OCI-LY7 (cell line): ENCODE measurements at places on chromosomes 5 and 9.
A peak's percentile ranks its signal among the peaks of the same experiment; 100 is the strongest.

GRCh38 chr5:15601274-15601673, 101.3 kb downstream of the FBXL7 start:
- no peak for DNase-seq

DNA sequence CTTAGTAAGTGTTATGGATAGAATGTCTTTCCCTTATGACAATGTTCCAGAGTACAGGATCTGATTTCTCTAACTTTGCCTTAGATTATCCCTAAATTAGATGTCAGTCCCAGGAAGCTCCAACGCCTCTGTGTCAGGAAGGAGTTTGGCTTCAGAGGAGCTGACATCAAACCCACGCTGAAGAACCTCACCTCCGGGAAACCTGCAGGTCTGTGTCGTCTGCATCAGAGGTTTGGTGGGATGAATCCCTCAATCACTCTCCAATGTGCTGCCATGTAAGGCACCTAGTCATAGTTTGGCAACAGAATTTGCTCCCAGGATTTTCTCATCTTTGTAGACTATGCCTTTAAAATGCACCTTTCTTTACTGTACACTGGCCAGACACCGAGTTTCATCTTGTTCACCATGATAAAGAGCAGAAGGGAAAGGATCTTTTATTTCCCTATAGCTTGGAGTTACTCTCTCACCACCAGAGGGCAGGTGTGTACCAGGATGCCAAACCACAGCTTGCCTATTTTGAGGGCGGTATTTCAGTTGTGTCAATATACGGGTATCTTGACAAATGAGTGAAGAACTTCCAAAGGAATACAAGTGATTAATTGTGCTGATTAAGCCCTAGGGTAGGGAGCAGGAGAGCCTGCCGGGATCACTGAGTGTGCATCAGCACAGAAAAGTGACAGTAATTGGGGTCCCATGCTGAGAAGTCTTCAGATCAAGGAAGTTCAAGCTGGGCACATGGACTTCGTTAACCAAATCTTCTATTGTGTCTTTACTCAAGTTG, 23.4 kb downstream of the MINAR2 start:
- peak; percentile 53 for DNase-seq

GRCh38 chr9:96029722-96030530, 154.4 kb downstream of the ERCC6L2 start:
- DNase-seq: no peak

GRCh38 chr5:65663804-65664521, 39.1 kb downstream of the SHLD3 start:
- DNase-seq: no peak

- no peak for DNase-seq
Observed at GRCh38 chr9:75445144-75445543, 356.8 kb downstream of the OSTF1 start.

DNA sequence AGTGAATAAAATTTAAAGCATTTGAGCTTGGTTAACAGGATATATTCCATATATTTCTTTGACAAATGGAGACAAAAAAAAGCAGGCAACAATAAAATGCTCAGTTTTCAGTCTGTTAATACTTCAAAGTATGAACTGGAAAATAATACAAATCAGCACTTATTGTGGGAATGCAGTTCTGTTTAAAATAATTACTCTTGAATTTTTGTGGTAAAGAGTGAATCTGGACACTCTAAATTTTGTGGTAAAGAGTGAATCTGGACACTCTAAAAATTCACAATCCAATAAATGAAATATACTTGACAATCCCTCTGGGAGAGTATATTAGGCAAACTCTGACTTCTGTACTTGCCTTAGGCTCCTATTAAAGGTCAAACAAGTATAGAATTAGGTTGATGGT, 141.9 kb upstream of the RASA1 start:
- DNase-seq: no peak

DNA sequence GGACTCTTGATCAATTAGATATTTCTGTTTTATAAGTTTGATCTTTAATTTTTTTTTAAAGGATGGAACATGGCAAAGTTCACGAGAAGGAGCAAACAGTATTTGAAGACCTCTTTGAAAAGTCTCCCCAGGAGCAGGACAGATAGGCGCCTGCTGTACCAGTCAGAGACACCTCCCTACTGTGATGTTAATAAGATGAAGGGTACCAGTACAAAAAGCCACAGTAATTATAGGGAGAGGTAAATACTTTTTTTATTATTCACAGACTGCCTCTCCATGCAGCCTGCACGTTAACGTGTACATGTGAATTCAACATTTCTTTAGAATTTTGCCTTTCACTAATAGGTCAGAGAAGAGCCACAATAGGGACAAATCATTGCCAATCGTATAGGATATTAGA, 146.5 kb upstream of the CDH6 start:
- DNase-seq: no peak

DNA sequence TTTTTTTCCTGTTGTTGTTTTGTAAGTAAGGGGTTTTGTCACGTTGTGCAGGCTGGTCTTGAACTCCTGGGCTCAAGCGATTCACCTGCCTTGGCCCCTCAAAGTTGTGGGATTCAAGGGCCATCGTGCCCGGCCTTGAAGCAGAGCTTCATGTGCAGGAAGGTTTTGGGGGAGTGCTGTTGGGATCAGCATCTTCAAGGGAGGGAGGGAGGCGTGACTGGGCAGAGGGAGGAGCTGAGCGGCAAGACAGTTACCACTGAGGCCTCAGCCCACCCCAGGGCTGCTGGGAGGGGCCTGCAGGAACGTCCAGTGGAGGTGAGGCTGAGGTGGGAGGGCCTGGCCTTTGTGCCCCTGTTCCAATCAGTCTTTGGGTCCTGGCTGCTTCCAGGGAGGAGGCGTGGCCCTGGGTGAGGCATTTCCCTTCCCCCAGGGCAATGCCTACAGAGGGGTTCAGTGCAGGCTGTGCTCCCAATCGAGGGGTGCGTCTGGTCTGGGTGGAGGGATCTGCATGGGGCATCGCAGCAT, 21.4 kb downstream of the OR2V1 start:
- no peak for DNase-seq

DNA sequence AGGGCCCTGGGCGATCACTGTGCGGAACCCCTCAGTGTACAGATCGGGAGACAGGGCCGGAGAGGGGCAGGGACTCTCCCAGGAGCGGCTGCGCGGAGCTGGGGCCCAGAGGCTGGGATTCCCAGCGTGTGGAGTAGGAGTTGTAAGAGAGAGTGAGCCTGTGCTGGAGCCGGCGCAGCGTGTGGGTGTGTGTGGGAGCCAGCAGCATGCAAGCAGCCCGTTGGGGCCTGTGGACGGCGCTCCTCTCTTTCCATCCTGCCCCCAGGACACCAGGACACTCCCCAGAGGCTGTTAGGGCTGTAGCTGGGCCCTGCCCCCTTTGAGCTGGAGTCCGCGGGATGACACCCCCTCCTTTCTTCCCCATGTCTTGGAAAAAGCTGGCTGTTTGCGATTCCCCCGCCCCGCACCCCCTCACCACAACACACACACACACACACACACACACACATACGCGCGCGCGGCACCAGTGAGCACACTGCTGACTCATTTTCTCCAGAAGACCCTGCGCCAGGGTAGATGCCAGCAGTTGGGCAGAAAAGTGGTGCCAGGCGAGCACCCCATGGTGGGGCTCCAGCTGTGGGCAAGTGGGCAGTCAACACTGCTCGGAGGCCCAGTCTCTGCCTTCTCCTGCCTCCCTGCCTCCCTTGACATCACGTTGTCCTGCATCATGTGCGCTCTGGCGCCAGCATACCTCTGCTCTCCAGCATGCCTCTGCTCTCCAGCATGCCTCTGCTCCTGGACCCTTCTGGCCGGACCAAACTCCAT, 1.5 kb downstream of the COL27A1 start:
- DNase-seq: no peak

DNA sequence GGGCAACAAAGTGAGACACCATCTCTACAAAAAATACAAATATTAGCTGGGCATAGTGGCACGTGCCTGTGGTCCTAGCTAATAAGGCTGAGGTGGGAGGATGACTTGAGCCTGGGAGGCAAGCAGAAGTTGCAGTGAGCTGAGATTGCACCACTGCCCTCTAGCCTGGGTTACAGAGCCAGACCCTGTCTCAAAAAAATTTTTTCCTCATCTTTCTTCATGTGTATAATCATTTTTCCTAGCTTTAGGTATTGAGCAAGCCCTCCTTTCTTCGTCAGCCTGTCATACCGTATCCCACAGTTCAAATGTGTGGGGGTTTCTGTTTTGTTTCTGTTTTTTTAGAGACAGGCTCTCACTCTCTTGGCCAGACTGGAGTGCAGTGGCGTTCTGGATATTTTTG, 41.3 kb downstream of the EHMT1 start:
- DNase-seq: no peak

DNA sequence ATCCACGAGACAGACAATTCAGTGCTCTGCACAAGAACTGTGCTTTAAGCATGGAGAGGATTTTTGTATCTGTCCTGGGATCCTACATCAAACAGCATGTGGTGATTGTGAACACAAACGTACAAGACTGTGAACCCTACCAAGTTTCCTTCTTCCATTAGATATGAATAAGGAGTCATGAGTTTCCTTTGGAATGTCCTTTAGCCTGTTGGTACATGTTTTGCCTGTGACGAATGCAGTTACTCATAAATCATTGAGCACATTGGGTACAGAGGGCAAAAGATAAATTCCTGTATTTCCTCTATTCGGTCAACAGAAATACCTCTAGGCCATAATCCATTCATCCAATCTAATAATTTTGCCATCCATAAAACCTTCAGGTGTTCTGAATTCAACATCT, 61.5 kb downstream of the FXN start:
- no peak for DNase-seq

- DNase-seq: no peak
Observed at GRCh38 chr9:125586172-125586511, 120.9 kb downstream of the MAPKAP1 start.

DNA sequence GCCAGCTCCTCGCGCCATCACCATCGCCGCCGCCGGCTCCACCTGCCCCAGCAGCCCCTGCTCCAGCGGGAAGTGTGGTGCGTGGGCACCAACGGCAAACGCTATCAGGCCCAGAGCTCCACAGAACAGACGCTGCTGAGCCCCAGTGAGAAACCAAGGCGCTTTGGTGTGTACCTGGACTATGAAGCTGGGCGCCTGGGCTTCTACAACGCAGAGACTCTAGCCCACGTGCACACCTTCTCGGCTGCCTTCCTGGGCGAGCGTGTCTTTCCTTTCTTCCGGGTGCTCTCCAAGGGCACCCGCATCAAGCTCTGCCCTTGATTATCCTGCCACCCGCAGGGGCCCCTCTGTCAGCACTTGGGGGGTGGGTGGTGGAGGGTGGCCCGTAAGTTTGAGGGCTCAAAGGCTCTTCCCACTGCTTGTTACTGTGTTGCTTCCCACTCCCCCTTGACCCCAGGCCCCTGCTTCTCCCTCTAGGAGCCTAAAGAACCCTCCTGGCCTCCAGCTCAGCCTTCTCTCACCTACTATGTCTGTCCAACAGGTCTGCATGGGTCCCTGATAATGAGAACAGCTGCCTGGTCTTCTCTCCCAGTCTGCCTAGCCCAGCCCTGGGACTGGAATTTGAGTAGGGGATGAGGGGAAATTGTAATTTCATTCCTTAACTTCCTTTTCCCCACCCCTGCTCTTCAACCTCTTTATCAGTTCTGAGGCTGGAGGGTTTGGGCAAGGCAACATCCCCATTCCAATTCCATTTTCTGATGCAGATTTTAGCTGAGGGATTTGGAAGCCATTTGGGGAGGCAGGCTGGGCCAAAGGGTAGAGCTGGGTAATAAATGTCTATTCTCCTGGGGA, 9.0 kb downstream of the RACK1 start:
- DNase-seq: no peak

- peak; percentile 16 for DNase-seq
Observed at GRCh38 chr5:88503041-88503345, 234.3 kb upstream of the TMEM161B start.

- DNase-seq: no peak
Observed at GRCh38 chr5:76439929-76440328, 36.8 kb downstream of the IQGAP2 start.

GRCh38 chr5:31890046-31890445, 251.1 kb downstream of the PDZD2 start:
- no peak for DNase-seq

GRCh38 chr5:143313298-143313852, 90.1 kb downstream of the NR3C1 start:
- DNase-seq: no peak

DNA sequence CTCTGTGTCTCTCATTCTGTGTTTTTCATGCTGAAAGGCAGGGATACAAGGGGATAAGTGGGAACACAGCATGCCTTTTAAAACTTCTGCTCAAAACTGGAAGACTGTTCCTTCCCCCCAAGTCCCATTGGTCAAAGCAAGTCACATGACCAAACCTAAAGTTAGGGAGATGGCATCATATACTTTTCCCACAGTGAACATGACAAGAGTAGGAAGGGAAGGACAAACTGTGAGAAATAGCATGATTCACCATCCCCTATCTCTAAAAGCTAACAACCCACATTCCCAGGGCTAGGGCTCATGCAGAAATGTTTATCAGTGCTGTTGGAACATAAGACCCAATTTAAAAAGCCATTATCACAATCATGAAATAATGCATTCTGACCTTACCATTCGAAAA, 24.2 kb upstream of the SHISAL2B start:
- DNase-seq: no peak

GRCh38 chr9:28923351-28923750, 1350.1 kb upstream of the C9orf72 start:
- no peak for DNase-seq

- DNase-seq: no peak
Observed at GRCh38 chr5:151911011-151911410, 13.6 kb downstream of the GLRA1 start.

DNA sequence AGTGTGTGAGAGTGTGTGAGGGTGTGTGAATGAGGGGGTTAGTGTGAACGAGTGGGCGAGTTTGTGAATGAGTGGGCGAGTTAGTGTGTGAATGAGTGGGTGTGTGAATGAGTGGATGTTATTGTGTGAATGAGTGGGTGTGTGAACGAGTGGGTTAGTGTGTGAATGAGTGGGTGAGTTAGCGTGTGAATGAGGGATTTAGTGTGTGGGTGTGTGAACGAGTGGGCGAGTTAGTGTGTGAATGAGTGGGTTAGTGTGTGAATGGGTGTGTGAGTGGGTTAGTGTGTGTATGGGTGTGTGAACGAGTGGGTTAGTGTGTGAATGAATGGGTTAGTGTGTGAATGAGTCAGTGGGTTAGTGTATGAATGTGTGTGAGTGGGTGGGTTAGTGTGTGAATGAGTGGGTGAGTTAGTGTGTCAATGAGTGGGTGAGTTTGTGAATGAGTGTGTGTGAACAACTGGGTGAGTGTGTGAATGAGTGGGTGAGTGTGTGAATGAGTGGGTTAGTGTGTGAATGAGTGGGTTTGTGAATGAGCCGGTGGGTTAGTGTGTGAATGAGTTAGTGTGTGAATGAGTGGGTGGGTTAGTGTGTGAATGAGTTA, 37.5 kb downstream of the NKD2 start:
- no peak for DNase-seq

DNA sequence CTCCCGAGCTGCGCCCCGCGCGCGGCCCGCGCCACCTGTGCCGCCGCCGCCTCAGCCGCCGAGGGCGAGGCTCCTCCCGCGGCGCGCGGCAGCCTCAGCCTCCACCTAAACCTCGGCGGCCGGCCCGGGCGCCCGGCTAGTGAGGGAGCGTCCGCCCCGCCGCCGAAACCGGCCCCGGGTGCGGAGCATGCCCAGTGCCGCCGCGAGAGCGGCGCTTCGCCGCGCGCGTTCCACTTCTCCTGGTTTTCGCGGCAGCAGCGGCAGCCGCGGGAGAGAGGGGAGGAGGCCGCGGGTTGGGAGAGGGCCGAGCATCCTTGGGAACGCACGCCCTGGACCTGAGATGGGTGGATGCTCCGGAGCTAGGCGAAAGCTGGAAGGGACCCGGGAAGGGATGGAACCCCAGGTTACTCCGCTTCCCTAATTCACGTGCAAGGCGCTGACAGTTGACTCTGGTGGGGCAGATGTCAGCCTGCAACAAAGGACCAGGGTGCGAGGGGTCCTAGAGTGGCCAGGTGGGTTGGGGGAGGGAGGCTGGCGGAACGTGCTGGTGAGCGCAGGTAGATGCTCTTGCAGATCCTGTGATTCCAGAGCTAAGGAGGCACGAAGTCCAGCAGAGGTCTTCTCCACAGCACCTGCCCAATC, at the start of gene CTNND2:
CTNND2 (minus strand) TSS at position 182 of the 642 bp plus-strand sequence. CDS start 593 bp downstream, outside the sequence.
- no peak for DNase-seq
